ENCODE measurements at places on chromosomes 5 and 9. TPM values are rescaled to one million over a fixed set of nuclear protein-coding genes. Genes with fewer than 3 reads are reported as not detected.

The TAF11L4 gene
- total RNA-seq = not detected

DNA sequence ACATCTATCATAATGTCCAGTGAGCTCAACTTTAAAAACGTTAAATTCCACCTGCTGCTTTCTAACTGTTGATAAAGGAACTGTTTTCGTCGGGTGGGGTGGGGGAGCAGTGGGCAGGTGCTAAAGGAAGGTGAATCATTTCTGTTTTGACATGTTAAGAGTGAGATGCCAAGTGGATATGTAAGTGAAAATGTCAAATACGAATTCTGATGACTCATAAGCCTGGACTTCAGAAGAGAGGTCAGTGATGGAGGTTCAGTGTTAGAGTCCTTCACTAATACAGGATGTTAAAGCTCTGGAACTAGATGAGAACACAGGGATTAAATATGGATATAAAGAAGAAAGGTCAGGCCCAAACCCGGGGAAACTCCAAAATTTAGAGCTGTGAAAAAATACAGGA, 617.9 kb upstream of the CTNND2 start:
- no peak overlapping the region for H3K4me3 ChIP-seq
- H3K36me3 ChIP-seq = no peaks in the 10 kb centered on the region
- peaks cover 19% of the 10 kb centered on the region for H3K4me1 ChIP-seq

GRCh38 chr9:3698531-3698930, 172.7 kb upstream of the RFX3 start:
- no peaks in the 10 kb centered on the region for H3K36me3 ChIP-seq
- no peak overlapping the region for H3K4me3 ChIP-seq
- no peaks in the 10 kb centered on the region for H3K4me1 ChIP-seq
- H3K27me3 ChIP-seq = peaks cover 15% of the 10 kb centered on the region

- DNase-seq = no peak
- H3K4me1 ChIP-seq = peaks cover 5% of the 10 kb centered on the region
- no peak overlapping the region for H3K4me3 ChIP-seq
- no peaks in the 10 kb centered on the region for H3K27me3 ChIP-seq
- peaks cover 28% of the 10 kb centered on the region for H3K36me3 ChIP-seq
- no peak overlapping the region for H3K27ac ChIP-seq
Measured at GRCh38 chr5:14286574-14287421, 143.7 kb downstream of the TRIO start.

The CD180 gene
- total RNA-seq = not detected

- no peaks in the 10 kb centered on the region for H3K27me3 ChIP-seq
- no peak for DNase-seq
- H3K36me3 ChIP-seq = peaks cover 78% of the 10 kb centered on the region
- H3K27ac ChIP-seq = no peak overlapping the region
- peaks cover 13% of the 10 kb centered on the region for H3K4me1 ChIP-seq
Measured at GRCh38 chr5:140671472-140672125, 1.8 kb downstream of the DND1 start.

- no peaks in the 10 kb centered on the region for H3K4me1 ChIP-seq
- no peaks in the 10 kb centered on the region for H3K27me3 ChIP-seq
- H3K4me3 ChIP-seq = no peak overlapping the region
- no peak for DNase-seq
- H3K36me3 ChIP-seq = no peaks in the 10 kb centered on the region
- H3K27ac ChIP-seq = no peak overlapping the region
Measured at GRCh38 chr5:35717718-35718117, 100.1 kb downstream of the SPEF2 start.

GRCh38 chr9:77982581-77983319, 48.9 kb downstream of the GNAQ start:
- H3K27ac ChIP-seq = peak overlapping the region; percentile 70
- H3K27me3 ChIP-seq = no peaks in the 10 kb centered on the region
- DNase-seq = no peak
- peaks cover 25% of the 10 kb centered on the region for H3K4me1 ChIP-seq

- no peaks in the 10 kb centered on the region for H3K4me1 ChIP-seq
- H3K4me3 ChIP-seq = no peak overlapping the region
- no peaks in the 10 kb centered on the region for H3K36me3 ChIP-seq
- DNase-seq = no peak
- no peaks in the 10 kb centered on the region for H3K27me3 ChIP-seq
Measured at GRCh38 chr5:94575196-94575595, 43.2 kb downstream of the KIAA0825 start.

- no peak overlapping the region for H3K27ac ChIP-seq
- DNase-seq = no peak
- H3K36me3 ChIP-seq = no peaks in the 10 kb centered on the region
- no peak overlapping the region for H3K4me3 ChIP-seq
Measured at GRCh38 chr5:147586832-147587231, 77.0 kb upstream of the DPYSL3 start.

The MAMDC2 gene
- total RNA-seq = not detected

The MEIKIN gene
- total RNA-seq = not detected

The WDR38 gene
- not detected for total RNA-seq

GRCh38 chr9:130266236-130267098, 907 bp downstream of the HMCN2 start:
- H3K4me1 ChIP-seq = no peaks in the 10 kb centered on the region
- DNase-seq = no peak
- no peak overlapping the region for H3K4me3 ChIP-seq
- H3K36me3 ChIP-seq = no peaks in the 10 kb centered on the region

DNA sequence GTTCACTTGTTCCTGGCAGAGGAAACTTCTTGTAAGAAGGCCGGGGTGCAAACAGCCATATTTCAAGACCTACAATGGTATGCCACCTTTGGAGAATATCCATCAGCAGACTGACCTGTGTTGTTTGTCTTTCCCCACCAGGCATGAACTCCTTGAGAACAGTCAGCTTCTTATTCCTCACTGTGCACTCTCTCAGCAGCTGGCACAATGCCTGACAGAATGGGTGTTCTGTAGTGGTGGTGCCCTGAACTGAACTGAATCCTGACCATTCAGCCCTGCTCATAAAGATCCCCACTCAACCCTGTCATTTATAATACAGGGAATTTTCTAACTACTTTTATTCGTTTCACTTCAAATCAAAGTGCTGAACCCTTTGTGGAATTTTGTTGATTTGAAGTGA, 206.9 kb downstream of the COX7C start:
- H3K4me1 ChIP-seq = no peaks in the 10 kb centered on the region
- H3K36me3 ChIP-seq = no peaks in the 10 kb centered on the region

The LCN9 gene
- not detected for total RNA-seq

The PCDHA3 gene
- not detected for total RNA-seq

The ACTBL2 gene
- 0.10 TPM for total RNA-seq

Data from MCF 10A (cell line).